ENCODE measurements at places on chromosomes 5 and 9.

DNA sequence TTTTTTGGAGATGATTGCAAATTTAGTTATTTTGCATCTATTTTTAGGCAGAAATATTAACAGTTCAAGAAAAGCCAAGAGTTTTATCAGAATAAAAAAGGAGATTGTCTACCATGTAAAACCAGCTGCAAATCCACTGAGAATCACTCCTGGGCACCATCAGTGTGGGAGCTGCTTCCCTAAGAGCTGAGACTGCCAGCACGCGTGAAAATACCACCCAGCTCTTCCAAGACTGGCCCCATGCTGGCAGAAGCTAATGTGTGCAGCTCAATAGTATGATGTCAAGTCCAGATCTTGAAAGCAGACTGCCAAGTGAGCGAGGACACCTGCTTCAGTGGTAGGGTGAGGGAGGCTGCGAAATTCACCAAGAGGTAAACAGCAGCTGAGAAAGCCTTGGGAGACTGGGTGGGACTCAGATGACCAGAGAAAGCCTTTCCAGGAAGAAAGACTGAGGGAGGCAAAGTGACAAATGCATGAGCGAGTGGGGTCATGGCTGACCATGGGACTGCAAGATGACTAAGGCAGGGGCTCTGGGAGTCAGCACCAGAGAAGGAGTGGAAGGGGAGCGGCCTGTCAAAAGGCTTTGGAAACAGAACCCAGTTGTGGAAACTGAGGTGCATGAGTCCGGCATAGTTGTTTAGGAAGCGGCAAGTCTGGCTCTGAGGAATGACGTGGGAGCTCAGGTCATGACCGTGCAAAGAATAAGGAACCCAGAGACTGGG lies 200.9 kb downstream of the GADD45G start:
- no peak for DNase-seq

DNA sequence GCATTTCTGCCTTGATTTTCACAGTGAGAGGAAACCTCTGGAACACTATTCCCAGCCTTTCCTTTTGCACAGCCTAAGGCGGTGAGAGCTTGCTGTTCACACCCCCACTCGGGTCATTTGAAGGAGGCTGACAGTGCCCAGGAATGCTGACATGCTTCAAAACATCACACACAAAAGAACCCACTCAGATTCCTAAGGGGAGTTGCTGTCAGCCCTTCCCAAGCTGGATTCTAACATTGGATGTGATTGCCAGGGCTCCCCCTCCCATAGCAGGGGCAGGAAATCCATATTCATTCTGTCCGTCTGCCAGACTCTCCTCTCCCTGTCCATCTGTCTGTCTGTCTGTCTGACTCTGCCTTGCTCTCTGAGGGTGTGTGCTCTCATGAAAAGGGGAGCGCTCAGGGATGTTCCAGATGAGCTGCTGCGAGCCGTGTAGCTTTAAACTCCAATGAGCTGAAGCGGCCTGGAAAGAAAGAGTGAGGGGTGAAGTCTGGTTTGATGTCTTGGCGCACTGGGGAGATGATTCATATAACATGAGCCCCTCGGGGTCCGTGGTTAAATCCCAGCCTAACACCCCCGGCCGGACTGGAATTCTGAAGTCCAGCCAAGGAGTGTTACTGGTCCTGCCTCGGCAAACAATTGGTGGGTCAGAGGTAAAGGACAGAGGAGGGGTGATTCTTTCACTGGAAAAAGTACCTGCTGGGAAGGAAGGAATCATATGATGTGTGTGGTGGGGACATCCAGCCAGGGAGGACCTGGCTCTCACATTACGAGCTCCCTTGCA lies 517.0 kb downstream of the CCDC171 start:
- DNase-seq: no peak

DNA sequence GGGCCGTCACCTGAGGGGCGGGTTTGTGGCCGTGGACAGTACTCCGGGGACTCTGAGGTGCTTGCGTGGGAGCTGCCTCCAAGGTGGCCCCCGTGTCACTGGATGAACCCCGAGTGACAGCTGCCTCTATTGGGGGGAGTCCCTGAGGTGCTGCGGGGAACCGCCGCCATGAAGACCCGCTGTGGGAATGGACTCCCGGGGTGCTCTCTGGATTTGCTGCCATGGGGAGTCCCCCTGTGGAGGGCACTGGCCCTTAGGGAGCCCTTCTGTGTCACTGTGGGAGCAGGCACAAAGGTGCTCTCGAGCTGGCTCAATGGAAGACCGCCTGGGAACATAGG lies 100.2 kb upstream of the CCL21 start:
- DNase-seq: no peak

GRCh38 chr5:61052882-61053281 lies 107.9 kb downstream of the NDUFAF2 start:
- no peak for DNase-seq

- no peak for DNase-seq
Observed at GRCh38 chr5:86461169-86461956, 156.4 kb upstream of the COX7C start.

GRCh38 chr5:333945-334344 lies 12.4 kb downstream of the AHRR start:
- no peak for DNase-seq

DNA sequence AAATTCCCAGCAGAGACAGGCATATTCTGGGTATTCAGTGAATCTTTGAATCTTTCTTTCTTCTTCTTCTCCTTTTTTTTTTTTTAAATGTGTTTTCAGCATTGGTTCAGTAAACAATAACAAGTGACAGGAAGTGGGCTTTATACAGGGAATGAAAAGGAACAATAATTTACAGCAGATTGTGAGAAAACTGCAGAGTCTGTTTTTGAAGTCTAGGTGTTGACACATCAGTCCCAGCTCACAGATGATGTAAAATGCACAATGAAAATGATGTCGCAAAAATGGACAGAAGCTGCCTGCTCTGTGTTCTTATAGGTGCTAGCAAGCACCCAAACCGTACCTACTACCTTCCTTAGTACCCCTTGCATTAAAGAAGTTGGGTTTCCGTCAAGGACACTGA lies 38.8 kb downstream of the TNC start:
- no peak for DNase-seq

GRCh38 chr9:128008171-128008570 lies 27.4 kb upstream of the EEIG1 start:
- no peak for DNase-seq

Data from NCI-H1105 (cell line).